ENCODE measurements at places on chromosomes 11 and 22.

GRCh38 chr11:1073261-1073724 is 1.4 kb upstream of the MUC2 start:
- no peak for DNase-seq

DNA sequence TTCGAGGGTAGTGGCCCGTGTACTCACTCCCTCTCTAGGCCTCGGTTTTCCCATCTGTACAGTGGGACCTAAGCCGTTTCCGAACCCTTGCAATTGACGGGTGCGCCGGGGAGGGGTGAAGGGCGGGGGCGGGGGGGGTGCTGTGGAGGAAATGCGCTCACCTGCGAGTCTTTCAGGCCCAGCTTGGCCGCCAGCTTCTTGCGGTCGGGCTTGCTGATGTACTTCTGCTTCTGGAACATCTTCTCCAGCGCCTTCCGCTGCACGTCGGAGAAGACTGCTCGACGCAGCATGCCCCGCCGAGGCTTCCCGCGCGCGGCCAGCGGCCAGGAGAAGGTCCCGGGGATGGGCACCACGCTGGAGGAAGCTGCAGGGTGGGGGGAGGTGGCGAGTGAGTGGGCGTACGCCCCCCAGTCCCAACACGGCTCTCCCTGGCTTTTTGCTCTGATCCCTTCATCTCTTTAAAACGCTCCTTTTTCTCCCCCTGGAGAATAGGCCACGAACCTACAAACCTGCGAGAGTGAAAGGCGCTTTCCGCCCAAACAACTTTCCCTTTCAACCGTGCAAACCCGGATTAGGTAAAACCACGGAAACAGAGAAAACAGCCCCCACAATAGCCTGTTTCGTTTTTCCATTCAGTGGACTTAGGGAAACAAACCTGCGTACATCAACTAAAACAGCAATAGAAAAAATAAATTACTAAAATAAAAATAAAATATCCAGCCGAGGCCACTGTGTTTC is 3.2 kb downstream of the DBX1 start:
- no peak for DNase-seq

DNA sequence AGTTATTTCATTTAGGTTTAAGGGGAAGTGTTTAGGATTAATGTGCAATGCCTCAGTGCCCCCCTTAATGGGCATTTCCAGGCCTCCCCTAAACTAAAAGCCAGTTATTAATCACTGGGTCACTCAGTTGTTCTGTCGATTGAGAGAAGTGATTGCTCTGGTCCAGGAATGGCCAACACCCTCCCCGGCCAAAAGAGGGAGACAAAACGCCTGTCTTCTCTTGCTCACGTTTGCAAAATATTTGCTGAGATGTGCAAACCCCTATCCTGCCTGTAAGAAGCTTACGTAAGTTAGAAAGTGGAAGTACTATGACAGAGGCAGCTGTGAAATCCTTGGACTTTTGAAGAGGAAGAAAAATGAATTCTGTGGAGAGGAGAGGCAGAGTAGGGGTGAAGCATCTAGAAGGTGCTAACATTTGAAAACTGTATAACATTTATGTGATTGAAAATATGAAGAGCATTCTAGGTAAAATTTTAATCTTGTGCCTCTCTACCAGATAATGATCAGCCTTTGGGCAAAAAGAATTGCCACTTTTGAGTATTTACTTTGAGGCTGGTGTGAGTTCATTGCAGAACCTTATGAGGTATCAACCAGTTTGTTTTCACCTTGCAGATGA is 37.7 kb downstream of the NTM start:
- DNase-seq: no peak

DNA sequence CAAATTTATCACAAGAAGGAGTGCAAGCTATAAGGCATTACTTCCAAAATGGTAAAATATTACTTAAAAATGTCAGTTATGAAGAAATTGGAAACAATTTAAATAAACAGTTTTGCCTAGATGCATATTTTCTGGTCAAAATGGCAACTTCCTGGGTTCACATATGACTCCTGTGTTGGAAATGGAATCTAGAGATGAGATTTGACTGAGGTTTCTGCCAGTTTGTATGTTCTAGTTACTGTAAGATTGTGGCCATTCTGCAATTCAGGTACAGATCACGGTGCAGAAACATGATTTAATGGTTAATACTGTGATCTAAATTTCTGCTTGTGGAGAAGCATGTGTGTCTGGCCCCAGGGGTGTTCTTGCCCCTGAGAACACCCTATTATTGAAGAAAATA is 3.4 kb upstream of the OR4C6 start:
- no peak for DNase-seq

- DNase-seq: no peak
Measured at GRCh38 chr11:68839911-68840641, 1.6 kb downstream of the CPT1A start.

- DNase-seq: no peak
Measured at GRCh38 chr11:45323601-45324249, 37.6 kb upstream of the SYT13 start.

DNA sequence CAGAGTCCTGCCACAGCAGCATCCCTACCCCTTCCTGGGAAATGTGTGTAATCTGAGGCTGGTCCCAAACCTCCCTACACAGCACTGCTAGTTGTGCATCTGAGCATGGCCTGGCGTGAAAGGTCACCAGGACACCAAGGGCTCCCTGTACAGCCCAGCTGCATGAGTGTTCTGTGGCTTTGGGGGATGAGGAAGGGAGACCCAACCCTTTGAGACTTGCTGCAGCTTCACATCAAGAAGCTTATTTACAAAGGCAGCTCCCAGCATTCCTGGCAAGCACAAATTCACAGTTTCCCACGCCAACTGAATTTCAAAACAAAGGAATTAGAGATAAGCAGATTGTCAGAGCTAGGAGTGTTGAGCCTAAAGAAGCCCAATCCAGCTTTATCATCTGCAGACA is 32.2 kb downstream of the CSNK2A3 start:
- no peak for DNase-seq

GRCh38 chr11:58513747-58514367 is 6.0 kb upstream of the OR5B21 start:
- no peak for DNase-seq
